ENCODE measurements at places on chromosomes 7 and 10.

GRCh38 chr10:124883510-124884321 lies 58.2 kb upstream of the ZRANB1 start:
- no peak for DNase-seq

DNA sequence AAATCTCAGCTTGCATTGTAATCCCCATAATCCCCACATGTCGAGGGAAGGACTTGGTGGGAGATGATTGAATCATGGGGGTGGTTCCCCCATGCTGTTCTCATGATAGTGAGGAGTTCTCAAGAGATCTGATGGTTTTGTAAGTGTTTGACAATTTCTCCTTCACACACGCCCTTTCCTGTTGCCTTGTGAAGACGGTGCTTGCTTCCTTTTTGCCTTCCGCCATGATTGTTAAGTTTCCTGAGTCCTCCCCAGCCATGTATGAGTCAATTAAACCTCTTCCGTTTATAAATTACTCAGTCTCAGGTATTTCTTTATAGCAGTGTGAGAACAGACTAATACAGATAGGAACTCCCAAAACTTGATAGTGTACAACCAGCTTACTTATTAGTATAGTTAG lies 98.6 kb downstream of the CREM start:
- DNase-seq: no peak

- DNase-seq: no peak
Measured at GRCh38 chr10:1153251-1153763, 97.1 kb downstream of the WDR37 start.

DNA sequence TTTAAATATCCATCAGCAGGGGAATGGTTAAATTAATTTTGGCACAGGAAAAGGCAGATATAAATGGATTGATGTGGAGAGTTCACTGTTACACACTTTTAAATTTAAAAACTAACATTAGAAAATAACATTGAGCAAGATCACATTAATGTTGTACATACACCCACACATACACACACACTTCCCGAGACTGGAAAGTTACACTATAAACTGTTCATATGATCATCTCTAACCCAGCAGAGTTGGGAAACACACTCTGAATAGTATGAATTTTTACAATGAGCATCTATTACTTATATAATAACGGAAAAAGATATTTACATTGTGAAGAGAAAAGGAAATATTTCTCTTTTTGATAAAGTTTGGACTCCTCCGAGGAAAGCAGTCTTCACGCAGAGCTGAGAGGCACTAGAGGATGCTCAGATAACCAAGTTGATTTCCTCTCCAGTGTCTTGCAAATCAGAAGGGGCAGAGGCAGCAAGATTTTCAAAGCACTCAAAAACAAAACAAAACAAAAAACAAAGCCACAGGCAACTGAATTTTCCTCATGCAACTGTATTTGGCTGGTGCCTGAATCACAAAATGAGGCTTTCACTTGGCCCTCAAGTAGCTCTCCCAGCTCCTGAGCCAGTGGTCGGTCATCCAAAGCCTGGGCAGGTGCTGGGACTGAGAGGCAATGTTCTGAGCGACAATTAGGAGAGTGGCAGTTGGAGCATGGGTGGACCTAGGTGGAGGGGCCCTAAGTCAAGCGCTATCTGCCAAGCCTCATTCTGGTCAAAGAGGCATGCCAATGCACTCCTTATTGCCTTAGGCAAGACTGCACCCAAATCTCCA lies 10.5 kb upstream of the GATAD1 start:
- DNase-seq: no peak

DNA sequence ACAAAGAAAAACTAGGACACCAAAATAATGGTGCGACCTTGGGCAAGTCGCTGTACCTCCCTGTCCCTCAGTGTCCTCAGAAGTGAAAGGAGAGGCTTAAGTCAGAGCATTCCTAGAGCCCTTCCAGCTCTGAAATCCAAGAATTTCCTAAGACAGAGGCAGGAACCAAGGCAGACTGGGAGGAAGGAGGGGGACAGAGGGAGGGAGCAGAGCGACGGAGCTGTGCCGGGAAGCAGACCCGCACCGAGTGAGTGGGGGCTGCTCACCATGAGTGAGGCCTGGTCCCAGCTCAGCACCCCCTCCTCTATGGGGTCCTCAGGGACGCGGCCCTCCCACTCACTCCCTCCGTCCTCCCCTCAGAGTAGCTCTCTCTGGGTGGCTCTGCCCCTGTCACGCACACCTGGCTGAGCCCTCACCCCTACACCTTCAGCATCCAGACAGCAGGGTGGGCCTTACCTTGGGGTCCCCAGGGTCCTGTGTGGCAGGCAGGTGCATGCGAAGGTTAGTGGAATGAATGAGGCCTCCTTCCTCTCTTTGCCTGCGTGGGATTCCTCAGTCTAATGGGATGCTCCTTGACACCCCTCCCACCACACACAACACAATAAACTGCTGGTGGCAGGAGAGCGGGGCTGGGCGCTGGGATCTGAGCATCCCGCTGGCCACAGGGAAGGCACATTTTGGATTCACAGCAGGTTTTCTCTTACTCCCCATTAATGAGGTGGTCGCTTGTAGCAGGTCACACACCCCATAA lies 4.6 kb upstream of the SMARCD3 start:
- no peak for DNase-seq

- DNase-seq: no peak
Measured at GRCh38 chr7:151472644-151473380, 32.9 kb upstream of the CRYGN start.

- no peak for DNase-seq
Measured at GRCh38 chr7:76330261-76330660, 27.8 kb downstream of the HSPB1 start.

DNA sequence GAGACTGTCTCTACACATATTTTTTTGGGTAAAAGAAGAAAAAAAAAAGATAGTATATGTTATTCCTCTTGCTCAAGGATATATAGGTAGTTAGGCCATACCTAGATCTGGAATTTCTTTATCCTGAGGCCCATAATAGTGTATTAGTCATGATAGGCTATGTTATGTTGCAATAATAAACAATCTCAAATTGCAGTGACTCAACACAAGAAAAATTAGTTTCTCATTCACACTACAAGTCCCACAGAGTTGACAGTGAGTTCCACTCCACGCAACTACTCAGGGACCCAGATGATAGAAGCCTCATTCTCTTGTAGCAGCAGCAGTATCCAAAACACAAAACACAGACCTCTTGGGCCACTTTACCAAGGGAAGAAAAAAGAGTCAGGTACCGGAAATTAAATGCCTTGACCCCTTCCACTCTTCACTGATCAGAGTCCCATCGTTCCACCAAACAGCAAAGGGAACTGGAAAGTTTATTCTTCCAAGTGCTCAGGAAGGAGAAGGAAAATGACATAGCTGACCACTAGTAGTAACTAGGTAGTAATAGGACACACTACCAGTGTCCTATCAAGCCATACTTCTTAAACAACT lies 7.4 kb upstream of the C10orf67 start:
- DNase-seq: no peak

DNA sequence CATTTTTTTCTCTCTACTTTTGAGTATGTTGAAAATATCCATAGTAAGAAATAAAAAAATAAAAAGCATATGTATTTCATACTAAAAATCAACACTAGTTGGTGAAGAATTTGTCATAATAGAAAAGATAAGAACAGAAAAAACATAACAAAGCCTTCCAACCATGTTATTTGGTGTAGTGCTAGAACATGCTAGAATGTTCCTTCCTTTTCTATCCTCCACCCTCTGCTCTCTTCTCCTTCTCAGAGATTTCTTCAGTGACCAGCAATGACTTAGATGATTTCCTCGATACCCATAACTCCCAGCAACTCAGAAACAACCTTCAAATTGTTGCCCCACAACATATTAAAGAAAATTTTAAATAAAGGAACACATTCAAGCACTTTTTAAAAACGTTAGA lies 2.6 kb downstream of the ZC3HAV1 start:
- no peak for DNase-seq

DNA sequence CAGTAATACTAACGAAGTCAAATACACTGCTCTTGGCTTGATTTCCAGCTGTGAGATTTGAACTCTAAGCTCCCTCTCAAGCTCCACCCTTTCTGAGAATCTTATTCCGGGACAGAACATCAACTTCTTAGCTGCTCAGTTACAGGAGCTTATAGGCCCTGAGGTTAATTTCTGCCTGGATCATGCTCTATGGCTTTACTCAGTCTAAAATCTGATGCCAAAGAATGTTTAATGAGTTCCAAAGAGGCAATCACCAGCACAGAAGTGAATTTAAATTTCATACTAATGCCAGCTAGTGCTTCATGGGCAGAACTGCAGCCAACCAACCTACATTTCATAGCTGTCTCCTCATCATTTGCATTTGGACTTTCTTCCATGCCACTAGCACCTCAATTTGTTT lies 707.2 kb downstream of the MAGI2 start:
- no peak for DNase-seq

GRCh38 chr10:9853405-9854355 lies 1164.0 kb upstream of the CELF2 start:
- no peak for DNase-seq

GRCh38 chr10:26855186-26855585 lies 5.6 kb downstream of the ABI1 start:
- no peak for DNase-seq

DNA sequence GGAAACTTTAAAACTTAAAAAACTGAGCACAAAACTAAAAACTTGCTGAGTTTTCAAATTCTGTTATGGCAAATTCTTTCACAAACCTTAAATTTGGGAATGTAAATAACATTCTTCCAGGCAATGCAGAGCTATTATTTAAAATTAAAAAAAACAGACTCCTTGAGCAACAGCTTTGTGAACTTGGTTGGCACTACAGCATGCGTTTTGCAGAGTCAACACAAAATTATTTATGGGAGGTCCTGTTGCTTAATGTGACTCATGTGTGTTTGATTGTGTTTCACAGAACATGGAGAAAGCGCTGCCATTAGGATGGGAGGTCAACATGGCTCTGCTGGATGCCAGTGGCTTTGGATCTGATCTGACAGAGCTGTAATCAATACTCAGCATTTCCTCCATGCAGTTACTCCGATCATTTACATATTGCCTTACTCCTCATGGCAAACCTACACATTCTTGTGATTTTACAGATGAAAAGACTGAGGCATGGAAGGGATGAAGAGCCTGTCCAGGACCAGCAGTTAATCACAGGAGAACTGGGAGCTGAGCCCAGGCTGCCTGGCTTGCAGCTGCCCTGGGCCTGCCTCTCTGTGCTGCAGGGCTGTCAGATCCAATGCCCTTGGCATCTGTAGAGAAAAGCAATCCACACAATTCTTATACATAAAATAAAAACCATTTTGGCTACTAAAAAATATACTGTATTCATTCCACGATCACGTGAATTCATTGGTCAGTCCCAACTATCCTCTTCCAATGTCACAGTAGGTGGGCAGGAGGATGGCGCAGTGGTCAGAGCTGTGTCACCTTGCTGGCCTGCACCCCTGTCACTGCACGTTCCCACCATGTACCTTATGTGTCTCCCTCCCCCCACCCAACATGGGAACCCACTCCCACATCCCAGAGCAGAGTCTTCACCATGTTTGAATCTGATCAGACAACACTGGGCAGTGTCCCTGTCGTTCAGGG lies 200.9 kb downstream of the CXCL12 start:
- no peak for DNase-seq

DNA sequence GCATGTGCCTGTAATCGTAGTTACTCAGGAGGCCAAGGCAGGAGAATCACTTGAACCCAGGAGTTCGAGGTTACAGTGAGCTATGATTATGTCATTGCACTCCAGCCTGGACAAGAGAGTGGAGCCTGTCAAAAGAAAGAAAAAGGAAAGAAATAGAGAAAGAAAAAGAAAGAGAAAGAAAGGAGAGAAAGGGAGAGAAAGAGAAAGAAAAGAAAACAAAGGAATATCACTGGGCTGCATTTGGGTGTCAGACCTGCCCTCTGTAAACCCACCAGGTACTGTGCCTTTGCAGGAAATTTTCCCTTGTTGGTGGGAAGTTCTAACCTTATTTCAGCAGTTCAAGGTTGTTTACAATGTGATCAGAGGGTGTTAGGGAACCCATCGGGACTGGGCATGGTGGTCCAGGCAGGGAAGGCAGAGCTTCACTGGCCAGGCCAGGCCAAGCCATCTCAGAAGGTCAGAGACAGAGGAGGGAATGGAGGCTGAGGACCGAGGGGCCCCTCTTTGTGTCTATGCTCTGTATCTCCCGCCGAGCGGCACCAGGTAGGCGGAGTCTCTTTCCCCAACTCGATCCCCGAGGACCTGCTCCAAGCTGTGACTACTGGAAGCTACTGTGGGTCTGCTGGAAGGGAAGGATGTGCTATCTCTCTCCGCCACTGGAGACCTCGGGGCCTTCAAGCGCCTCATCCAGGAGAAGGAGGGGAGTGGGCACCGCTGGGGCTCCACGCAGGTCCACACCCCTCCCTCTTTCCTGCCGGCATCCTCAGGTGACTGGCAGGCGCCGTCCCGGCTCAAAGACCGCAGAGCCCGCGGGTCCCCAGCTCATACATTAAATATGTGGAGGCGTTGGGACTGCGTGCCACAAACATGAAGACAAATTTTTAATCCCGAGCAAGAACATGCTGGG lies 15.2 kb upstream of the KAZALD1 start:
- DNase-seq: no peak

- DNase-seq: no peak
Measured at GRCh38 chr7:123635551-123636359, 19.9 kb upstream of the LMOD2 start.

DNA sequence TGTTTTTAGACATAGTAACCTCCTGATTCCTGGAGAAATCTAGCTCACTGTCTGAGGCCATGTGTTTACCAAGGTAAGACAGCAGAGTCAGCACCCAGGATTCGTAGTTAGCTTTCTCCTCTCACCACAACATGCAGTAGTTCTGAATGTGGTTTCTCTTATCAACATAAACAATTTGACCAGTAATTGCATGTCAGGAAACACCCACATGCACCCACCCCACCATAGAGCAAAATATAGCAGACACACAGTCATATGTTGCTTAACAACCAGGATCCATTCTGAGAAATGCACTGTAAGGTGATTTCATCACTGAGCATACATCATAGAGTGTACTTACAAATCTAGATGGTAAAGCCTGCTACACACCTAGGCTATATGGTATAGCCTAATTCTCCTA lies 1004.0 kb downstream of the ANKRD7 start:
- no peak for DNase-seq

GRCh38 chr7:22255342-22255741 lies 101.6 kb downstream of the RAPGEF5 start:
- DNase-seq: peak; percentile 6

DNA sequence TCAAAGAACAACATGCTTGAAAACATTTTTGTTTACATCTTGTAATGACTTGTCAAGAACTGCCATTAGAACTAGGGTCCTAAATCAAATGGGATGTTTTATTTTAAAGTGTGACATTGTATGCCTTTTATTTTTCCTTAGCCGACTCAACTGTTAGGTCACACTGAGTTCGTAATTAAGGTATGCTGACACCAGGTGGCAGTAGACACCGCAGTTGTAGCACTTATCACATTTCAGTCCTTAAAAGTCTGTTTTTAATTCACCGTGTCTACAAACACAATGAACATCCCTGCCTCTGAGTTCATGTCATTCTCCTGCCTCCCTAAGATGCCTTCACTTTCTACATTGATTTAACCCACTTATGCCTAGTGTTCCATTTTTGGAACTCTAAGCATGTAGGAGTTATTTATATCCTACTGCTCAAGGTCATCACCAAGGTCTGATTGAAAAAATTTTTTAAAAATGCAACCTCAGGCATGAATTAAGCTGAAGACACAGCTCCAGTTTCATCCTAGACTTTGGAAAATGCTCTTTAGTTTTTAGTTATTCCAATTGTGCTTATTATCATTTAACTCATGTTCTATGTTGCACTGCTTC lies 186.1 kb downstream of the BMPER start:
- DNase-seq: no peak
